Omental fat pad (tissue), 4 donors: ENCODE measurements at places on chromosomes 3 and 15.

GRCh38 chr3:44108481-44108880 lies 133.2 kb upstream of the TOPAZ1 start:
- no peak for DNase-seq

- DNase-seq, result no peak
Measured at GRCh38 chr3:72896996-72897757, 9.3 kb downstream of the GXYLT2 start.

GRCh38 chr15:81285461-81285860 lies 38.5 kb downstream of the STARD5 start:
- DNase-seq, result no peak

- DNase-seq, result no peak
Measured at GRCh38 chr15:28890711-28891495, 5.1 kb downstream of the APBA2 start.

DNA sequence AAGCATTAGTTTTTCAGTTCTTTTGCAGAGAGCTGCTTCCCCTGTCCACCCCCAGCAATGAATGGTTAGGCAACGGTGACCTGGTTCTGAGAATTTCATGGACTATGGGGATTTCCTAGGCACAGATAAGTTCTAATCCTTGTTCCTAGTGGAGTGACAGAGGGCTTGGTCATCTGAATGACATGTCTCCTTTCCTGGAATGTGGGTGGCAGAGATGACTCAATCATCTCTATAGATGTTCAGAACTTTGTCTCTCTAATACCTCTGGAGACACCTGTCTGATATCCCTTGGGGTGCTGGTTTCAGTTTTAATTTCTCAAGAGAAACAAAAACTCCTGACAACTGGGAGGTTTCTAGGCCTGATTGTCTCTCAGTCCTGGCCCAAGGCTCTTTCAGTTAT lies 10.4 kb downstream of the PLA2G4E start:
- DNase-seq, result no peak

GRCh38 chr15:81097890-81098280 lies 36.2 kb upstream of the CFAP161 start:
- no peak for DNase-seq

GRCh38 chr3:114365909-114366308 lies 72.1 kb downstream of the TIGIT start:
- no peak for DNase-seq

GRCh38 chr15:51315726-51316125 lies 22.7 kb downstream of the CYP19A1 start:
- DNase-seq, result no peak

GRCh38 chr15:71748293-71748718 lies 62.0 kb upstream of the NR2E3 start:
- no peak for DNase-seq

- no peak for DNase-seq
Measured at GRCh38 chr3:50570508-50571279, 1.4 kb downstream of the HEMK1 start.
